Stimulated activated CD8-positive, alpha-beta memory T cell treated with anti-CD3 and anti-CD28 coated beads, Interleukin-7, amount 100 ng/mL, for 48 hours (primary cell): ENCODE measurements at places on chromosomes 12 and 14.

- no peak for DNase-seq
Measured at GRCh38 chr12:72618764-72619163, 346.6 kb downstream of the TRHDE start.

DNA sequence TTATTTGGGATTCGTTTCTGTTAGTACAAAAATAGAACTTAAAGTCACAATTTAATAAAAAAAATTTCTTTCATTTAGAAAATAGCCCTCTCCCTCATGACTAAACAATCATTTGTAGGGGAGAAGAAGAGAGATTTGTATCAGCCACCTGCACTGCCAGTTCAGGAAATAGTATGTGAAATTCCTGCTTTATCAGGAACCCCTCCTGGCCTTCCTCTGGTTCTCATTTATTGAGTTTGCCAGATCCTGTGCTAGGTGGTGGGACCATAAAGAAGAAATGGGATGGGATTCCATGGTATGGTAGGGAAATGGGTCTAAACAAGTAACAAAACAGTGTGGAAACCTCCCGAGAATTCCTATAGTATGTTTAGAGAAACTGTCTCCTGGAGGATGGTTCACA lies 30.0 kb downstream of the RASSF8 start:
- no peak for DNase-seq

DNA sequence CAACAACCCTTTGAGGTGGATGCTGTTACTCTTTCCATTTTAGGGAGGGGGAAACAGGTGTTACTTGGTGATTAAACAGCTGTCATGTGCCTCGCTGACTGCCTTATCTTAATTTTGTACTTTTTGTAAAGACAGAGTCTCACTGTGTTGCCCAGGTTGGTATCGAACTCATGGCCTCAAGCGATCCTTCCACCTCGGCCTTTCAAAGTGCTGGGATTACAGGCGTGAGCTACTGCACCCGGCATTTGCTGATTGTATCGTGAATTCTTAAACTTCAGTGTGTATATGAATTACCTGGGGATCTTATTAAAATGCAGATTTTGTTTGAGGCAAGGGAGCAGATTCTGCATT lies 659 bp downstream of the PSMD9 start:
- DNase-seq = no peak

DNA sequence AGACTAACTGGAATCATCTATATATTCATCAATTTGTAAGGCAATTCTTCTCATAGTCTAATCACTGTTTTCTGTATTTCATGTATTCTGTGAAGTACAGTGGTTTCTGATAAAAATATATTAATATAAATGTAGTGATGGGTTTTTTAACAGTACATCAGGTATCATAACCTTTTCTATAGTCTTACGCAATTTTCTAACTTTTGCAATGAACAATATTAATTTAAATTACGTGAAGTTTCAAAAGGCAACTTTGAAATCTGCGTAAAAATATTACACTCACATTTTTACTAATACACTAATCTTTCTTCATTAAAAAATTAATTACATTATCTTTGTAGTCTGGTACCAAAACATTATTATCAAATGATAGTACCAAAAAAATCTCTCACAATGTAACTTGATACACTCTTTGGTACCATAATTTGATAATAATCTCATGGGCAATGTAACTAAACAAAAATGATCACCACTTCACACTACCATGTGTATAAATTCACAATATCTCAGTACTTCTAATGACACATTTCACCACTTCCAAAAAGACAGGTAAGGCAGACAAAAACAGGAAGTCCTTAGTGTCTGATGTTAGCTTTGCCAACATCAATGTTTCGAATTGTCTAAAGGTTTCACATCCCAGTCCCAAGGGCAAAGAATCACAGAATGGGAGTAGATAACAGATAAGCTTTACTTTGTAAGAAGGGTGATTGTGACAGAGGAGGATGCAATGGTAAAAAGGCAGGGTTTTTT lies 8.7 kb downstream of the DNAI7 start:
- DNase-seq = no peak

DNA sequence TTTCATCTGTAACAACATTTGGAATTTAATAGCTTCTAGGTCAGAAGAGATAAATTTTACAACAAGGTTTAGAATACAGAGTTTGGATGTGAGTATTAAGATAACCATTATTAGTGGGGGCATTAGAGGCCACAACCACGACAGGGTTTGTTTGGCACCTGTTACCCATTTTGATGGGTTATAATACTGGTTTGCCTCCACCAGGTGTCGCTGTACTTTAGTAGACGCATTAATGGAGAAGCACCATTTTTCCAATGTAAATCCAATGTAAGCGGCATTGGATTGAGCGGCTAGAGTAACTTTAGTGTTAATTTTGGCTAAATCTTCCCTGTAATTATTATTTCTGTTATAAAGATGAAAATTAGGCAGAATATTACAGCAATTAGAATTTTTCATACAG lies 136.2 kb downstream of the SLCO1B3 start:
- DNase-seq = no peak
